ENCODE measurements at places on chromosomes 5 and 9. TPM values are rescaled to one million over a fixed set of nuclear protein-coding genes. Genes with fewer than 3 reads are reported as not detected.
A peak's percentile ranks its signal among the peaks of the same experiment; 100 is the strongest.

DNA sequence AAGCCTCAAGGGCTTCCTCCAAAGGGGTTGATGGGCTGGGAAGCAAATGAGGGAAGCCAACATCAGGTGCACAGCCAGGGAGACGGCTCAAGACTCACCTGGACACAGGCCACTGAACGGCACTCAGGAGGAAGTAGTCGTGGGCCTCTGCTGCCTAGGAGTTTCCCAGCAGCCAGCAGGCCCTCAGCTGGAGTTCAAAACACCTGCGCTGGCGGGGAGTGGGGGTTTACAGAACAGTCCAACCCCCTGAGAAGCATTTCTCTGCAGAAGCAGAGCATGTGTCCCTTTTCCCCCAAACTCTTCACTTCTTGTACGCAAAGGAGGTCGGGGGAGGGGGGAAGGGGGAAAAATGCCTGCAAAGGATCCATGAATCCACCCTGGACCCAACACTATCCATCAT lies 2.3 kb downstream of the WHRN start:
- DNase-seq, result no peak
- peak overlapping the region; percentile 28 for H3K27ac ChIP-seq
- no peaks in the 10 kb centered on the region for H3K36me3 ChIP-seq
- peaks cover 33% of the 10 kb centered on the region for H3K4me1 ChIP-seq
- H3K4me3 ChIP-seq, result peak overlapping the region; percentile 74
- H3K27me3 ChIP-seq, result peaks cover 38% of the 10 kb centered on the region

Gene RAI14
- not detected for total RNA-seq

GRCh38 chr5:145450286-145450885 lies 384.8 kb downstream of the PRELID2 start:
- H3K27ac ChIP-seq, result no peak overlapping the region
- no peak overlapping the region for H3K4me3 ChIP-seq
- H3K36me3 ChIP-seq, result no peaks in the 10 kb centered on the region
- DNase-seq, result no peak
- H3K4me1 ChIP-seq, result no peaks in the 10 kb centered on the region
- no peaks in the 10 kb centered on the region for H3K27me3 ChIP-seq

- no peak for DNase-seq
- H3K4me3 ChIP-seq, result no peak overlapping the region
- no peaks in the 10 kb centered on the region for H3K27me3 ChIP-seq
- H3K4me1 ChIP-seq, result peaks cover 9% of the 10 kb centered on the region
- H3K27ac ChIP-seq, result no peak overlapping the region
Observed at GRCh38 chr5:59149271-59149670, 566.4 kb downstream of the RAB3C start.

- no peaks in the 10 kb centered on the region for H3K27me3 ChIP-seq
- no peaks in the 10 kb centered on the region for H3K36me3 ChIP-seq
- H3K27ac ChIP-seq, result no peak overlapping the region
- H3K4me1 ChIP-seq, result peaks cover 9% of the 10 kb centered on the region
Observed at GRCh38 chr9:112789891-112790774, 39.6 kb downstream of the SNX30 start.

- no peak for DNase-seq
- H3K4me3 ChIP-seq, result no peak overlapping the region
- no peaks in the 10 kb centered on the region for H3K36me3 ChIP-seq
- peaks cover 3% of the 10 kb centered on the region for H3K4me1 ChIP-seq
- no peak overlapping the region for H3K27ac ChIP-seq
Observed at GRCh38 chr5:76351577-76351976, 51.5 kb upstream of the IQGAP2 start.

Gene TLX3
- total RNA-seq, result not detected

GRCh38 chr5:136819526-136820302 lies 454.4 kb upstream of the TRPC7 start:
- no peaks in the 10 kb centered on the region for H3K27me3 ChIP-seq
- H3K4me1 ChIP-seq, result no peaks in the 10 kb centered on the region
- DNase-seq, result no peak
- no peak overlapping the region for H3K4me3 ChIP-seq
- no peaks in the 10 kb centered on the region for H3K36me3 ChIP-seq
- H3K27ac ChIP-seq, result no peak overlapping the region

GRCh38 chr5:172867761-172868435 lies 33.8 kb downstream of the ERGIC1 start:
- peaks cover 10% of the 10 kb centered on the region for H3K4me1 ChIP-seq
- no peaks in the 10 kb centered on the region for H3K27me3 ChIP-seq
- no peak overlapping the region for H3K4me3 ChIP-seq
- no peak for DNase-seq
- no peaks in the 10 kb centered on the region for H3K36me3 ChIP-seq

Gene GRIN3A
- not detected for total RNA-seq

Measured in activated CD8-positive, alpha-beta memory T cell treated with anti-CD3 and anti-CD28 coated beads, Interleukin-2, amount 10 ng/mL, durations not matched to agents 7 days and 5 days (primary cell).